ENCODE measurements at places on chromosomes 12 and 14.

DNA sequence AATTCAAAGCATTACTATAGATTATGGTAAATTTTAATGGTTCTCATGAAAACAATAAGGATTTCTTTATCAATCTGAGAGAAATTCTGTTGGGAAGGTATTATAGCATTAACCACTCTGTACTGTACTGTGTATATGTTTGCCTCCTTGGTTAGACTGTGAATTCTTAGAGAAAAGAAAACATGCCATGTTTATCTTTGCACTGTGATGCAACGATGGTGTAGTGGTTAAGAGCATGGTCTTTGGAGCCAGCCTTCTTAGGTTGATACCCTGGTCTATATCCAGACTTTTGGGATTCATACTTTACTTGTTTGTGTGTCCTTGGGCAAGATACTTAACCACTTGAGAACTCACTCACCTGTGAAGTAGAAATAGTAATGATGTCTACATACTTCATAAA is 32.2 kb upstream of the NUBPL start:
- no peak for DNase-seq

DNA sequence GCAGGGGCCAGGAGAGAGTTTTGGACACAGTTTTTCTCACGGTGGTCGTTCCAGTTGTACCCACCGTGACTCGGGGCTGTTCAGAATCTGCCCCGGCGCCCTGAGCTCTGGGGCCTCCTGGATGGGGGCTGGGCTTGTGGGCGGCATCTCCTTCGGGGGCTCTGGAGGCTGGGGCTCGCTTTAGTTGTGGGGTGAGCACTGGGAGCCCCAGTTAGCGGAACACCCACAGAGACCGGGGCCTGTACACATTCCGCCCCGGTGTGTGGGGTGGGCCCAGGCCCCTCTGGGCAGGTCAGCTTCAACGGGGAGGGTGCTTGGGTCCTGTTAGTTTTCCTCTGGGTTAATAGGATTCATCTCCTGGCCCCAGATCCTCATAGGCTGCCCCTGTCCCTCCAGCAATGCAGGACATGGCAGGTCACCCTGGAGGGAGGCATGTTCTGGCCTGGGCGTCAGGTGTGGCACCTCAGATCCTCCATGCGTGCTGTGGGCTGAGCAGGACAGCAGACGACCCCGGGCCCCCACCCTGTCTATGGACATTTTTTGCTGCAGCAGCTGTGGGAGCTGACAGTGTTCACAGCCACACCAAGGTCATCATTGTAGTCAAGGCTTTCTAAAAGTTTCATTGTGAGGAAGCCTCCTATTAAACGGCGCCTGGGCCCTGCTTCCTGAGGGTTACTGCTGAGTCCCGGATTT is 393.2 kb downstream of the TMEM121 start:
- DNase-seq, result no peak

- DNase-seq, result no peak
Measured at GRCh38 chr14:23167116-23167847, 16.2 kb downstream of the SLC7A8 start.

DNA sequence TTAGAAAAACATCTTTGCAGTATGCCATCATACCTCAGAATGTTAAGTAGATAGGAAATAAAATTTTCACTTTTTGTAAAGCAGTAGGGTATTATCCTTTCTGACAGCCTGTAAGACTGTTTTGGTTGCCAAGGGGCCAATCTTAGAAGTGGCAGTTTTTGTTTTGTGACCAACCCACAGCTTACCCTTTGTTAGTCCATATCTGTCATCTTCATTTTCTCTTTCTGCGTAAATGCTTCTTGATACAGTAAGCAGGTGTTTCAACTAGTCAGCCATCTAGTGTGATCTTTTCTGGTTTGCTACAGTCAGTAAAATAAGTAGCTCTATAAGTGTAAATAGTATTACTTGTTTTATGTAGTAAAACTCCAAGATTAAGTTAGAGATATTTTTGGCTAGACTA is 8.8 kb downstream of the PPM1A start:
- DNase-seq, result no peak

- DNase-seq, result no peak
Measured at GRCh38 chr12:79933532-79934264, 1.2 kb downstream of the PPP1R12A start.

DNA sequence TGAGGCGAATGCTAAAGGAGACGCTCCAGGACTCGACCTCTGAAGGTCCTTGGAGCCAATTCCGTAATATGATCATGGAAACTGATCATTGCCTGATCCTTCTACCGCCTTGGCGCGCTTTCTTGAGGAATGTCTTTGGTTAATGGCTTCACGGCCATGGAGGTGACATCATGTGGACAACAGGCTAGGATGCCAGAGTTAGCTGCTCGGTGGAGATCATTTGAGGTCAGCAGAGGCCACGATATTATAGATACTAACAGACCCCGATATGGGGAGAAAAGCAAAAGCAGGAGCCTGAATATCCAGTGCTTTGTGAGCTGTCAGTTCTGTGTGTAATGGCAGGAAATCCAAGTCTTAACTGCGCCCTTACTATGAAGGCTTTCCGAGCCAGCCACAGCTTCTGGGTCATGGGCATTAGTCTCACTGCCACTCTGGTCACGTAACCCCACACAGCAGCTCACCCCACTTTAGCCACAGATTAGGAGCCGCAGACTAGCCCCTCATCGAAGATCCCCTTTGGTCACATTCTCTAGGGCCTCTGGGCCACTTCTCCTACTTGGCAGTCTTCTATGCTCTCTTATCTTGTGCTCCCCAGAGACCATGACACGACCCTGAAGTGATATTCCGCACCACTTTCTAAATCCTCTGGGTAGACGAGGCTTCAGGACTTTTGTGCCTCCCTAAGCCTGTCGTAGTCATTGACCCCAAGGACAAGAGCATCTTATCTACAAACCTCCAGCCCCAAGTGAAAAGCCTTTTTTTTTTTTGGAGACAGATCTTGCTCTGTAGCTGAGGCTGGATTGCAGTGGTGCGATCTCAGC is 724 bp upstream of the CS start:
- DNase-seq, result no peak

GRCh38 chr12:3931776-3932175 is 58.6 kb upstream of the PARP11 start:
- DNase-seq, result no peak

GRCh38 chr12:32804301-32804700 is 48.6 kb upstream of the YARS2 start:
- no peak for DNase-seq

DNA sequence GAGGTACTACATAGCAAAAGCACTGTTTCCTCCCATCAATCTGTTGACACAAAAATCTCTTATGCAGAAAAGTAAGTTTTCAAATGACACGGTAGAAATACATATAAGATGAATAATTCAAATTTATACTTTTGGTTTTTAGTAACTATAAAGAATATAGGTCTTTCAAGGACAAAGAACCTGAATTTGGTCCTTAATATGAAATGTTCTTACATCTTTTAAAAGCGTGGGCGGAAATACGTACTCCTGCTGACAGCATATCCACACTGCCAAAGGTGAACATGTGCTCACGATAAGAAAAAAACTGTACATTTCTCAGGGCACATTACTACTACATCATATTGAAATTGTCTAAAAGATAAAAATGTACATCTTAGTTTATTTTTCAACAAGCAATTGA is 127.6 kb downstream of the FOXN3 start:
- no peak for DNase-seq

- no peak for DNase-seq
Measured at GRCh38 chr14:82445810-82446570, 912.3 kb upstream of the SEL1L start.

- DNase-seq, result no peak
Measured at GRCh38 chr12:120546050-120546386, 11.9 kb downstream of the RNF10 start.

- DNase-seq, result no peak
Measured at GRCh38 chr12:88579161-88579517, 1.1 kb downstream of the KITLG start.

DNA sequence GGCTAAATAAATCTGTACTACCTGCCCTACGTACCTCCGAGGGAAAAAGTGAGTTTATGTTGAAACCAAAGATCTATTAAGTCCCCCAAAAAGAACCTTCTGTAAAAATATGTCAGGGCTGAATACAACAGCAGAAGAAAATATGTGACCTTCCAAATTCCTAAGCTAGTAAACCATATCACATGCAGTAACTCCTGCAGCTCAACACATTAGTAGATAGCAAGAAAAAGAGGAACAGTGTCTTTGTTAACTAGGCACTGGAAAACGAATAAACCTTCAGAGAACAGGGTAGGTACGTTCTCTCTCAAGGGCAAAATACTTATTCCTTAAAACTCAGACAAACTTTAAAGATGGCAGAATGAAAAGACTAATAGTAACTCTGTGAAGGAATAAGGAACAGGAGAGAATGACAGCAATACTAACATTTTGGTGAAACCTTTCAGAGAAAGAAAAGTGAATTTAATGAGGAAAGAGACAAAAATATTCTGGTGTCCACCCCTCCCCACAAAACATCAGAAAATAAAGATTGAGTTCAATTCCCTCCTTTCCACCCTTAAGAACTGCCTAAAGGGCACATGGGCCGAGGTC is 18.0 kb downstream of the CBX5 start:
- no peak for DNase-seq

- DNase-seq, result peak; percentile 39
Measured at GRCh38 chr12:56079723-56080555, at the start of gene ERBB3. ERBB3 (plus strand) TSS chr12:56080165; CDS start chr12:56080301, 136 bp downstream.

DNA sequence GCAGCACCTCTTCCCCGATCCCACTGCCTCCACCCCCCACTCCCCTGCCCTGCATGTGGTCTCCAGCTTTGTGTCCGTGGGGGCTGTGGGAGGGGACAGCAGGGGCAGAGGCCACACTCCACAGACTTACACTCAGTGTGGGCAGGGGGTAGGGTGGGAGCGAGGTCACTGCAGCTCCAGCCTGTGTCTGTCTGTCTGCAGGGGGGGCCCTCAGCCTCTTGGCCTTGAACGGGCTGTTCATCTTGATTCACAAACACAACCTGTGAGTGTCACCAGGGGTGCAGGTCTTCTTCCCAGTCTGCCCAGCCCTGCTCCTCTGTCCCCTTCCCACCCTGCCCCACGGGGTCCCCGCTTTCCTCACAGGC is 6.5 kb downstream of the NOC4L start:
- no peak for DNase-seq

DNA sequence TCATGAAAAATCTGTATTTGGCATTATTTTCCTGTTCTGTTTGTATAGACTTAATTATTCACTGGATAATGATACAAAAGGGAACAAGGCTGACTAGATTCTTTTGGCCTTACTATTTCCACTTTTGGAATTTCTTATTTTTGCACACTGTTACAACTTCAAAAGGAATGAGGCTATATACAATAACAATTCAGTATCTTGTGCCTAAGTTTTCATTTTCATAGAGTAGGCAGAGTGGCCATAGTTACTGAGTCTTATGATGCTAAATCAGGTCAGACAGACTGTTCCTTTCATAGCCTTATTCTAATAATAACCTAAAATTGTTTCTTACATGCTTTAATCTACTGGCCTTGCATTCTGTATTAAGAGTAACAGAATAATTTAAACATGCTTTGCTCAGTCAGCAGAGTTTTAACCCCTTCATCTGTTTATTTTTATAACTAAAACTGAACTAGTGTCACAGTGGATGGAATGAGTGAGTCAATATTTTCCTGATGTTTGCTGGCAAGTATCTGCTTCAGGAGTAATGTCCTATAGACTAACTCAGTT is 10.5 kb downstream of the TTC8 start:
- no peak for DNase-seq

GRCh38 chr14:60589442-60589841 is 59.8 kb downstream of the SIX1 start:
- DNase-seq, result no peak

DNA sequence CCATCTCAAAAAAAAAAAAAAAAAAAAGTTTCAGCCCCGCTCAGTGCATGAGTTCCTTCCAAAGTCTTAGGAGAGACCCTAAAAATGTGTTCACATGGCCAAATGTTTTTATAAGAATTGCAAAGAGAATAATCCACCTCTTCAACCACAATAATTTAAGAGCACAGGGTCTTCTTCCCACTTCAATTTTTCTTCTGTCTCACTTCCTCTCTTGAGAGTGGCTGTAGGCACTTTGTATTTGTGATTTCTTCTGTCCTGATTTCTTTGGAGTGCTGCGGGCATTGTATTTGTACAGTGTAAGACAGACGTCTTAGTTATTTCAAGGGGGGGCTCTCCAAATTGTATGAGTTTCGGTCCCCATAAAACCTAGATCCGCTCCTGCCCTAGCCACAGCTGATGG is 58.3 kb downstream of the C12orf56 start:
- DNase-seq, result no peak

GRCh38 chr12:115710104-115710564 is 567.4 kb downstream of the MED13L start:
- DNase-seq, result no peak

- DNase-seq, result no peak
Measured at GRCh38 chr14:96681829-96682228, 115.4 kb upstream of the VRK1 start.

GRCh38 chr12:38538319-38538718 is 221.7 kb downstream of the ALG10B start:
- DNase-seq, result no peak

GRCh38 chr14:34715127-34715863 is 902 bp upstream of the CFL2 start:
- no peak for DNase-seq

DNA sequence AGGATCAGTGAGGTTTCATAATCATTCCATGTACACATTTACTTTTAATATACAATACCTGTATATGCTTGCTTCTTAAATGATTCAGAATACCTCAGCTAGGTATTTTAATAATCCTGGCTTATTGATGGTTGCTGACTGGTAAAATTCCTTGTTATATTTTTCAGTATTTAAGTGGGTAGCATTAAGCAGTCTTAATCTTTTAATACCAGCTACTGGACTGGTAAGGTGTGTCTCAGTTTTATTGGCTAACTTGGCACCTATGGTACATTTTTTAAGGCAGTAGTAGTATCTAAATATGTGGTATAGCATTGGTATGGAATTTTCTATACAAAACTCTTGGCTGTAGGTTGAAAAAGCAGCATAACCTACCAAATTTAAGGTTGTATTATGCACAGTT is 96.6 kb downstream of the RAD52 start:
- DNase-seq, result no peak

DNA sequence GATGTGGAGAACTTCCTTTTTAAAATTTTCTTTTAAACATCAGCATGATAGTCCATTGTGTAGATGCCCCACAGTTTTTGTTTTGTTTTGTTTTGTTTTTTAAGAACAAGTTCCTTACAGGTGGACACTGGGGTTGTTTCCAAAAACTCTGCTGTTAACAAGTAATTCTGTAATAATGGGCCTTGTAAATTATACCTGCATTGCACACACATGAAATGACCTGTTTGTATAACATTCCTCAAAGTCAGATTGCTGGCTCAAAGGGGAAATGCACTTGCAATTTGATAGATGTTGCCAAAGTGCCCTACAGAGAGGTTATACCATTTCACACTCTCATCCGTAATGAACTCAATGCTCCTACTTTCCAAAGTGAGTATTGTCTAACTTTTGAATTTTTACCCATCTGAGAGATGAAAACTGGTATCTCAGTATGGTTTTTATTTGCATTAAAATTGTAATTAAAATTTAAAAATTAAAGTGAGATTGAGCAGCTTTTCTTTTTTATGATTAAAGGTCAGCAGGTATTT is 89.2 kb downstream of the SPPL3 start:
- no peak for DNase-seq

- DNase-seq, result no peak
Measured at GRCh38 chr12:118590406-118591150, 214.2 kb downstream of the SUDS3 start.

GRCh38 chr12:121787063-121788025 is 6.1 kb downstream of the RHOF start:
- DNase-seq, result no peak

GRCh38 chr12:122533856-122534255 is 6.8 kb downstream of the KNTC1 start:
- DNase-seq, result no peak
